ENCODE measurements at places on chromosomes 6 and 20.

DNA sequence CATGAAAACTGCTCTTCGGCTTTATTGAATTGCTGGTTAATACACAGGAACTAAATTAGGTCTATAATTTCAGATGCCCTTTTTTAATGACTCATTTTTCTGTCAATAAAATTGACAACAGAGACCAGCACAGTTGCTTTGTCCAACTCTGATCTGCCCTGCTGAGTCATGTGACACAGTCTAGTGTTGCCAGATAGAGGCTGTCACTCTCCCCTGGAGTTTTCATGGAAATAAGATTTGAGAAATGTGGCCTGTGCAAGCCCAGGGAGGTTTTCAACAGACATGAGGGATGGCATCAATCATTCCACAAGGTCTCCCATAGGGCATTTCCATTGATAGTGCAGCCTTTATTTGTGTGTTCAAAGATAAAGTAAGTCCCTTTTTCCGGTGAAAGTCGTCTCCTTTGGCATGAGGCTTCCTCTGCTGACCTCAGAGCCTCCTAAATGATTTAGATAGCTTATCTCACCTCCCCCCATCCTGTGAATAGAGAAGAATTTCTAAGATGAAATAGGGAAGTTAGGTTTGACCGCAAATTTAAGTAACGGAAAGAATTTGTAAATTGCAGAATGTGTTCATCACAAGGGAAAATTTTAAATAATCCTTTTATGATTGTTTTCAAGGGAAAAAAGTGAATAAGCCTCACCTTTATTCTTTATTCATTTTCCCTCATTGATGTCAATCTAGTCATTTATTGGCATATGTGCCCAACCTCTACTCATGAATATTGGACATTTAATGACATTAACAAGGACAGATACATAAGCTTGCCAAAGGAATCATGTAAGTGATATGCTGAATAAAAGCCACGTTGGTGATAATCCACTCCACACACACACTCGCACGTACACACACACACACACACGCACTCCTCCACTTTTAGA is 277.7 kb downstream of the ADGB start:
- H3K27me3 ChIP-seq = no peaks in the 10 kb centered on the region
- no peak overlapping the region for H3K27ac ChIP-seq
- no peak overlapping the region for H3K4me3 ChIP-seq
- no peaks in the 10 kb centered on the region for H3K36me3 ChIP-seq

- H3K27me3 ChIP-seq = peaks cover 5% of the 10 kb centered on the region
- H3K27ac ChIP-seq = no peak overlapping the region
- H3K4me1 ChIP-seq = no peaks in the 10 kb centered on the region
- no peaks in the 10 kb centered on the region for H3K36me3 ChIP-seq
- H3K4me3 ChIP-seq = no peak overlapping the region
- no peak for DNase-seq
Measured at GRCh38 chr20:43252761-43253160, 63.1 kb upstream of the PTPRT start.

DNA sequence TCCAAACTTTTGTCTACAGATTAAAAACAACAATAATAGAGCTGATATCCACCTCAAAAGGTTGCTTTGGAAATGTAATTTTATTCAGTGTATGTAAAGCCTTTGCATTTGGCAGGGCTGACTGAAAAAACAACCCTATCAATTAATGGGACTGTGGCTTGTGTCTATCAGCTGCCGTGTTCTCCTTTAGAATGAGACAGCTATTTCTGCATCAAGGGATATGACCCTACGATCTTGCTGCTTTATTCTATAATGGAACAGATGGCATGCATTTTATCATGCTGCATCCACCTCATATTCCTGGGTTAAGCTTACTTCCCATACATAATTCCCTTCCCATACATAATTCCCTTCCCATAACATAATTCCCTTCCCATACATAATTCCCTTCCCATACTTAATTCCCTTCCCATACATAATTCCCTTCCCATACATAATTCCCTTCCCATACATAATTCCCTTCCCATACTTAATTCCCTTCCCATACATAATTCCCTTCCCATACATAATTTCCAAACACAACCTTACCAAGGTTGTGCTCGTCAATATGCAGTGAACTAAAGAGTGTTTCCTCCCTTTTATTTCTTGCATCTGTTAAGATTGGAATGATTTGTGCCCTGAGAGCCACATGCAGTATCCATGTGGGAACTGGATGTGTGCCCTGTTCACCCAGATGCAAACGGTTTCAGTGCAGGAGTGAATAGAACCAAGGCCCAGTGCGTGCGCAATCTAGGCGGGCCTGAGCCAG is 26.8 kb downstream of the SERPINB6 start:
- H3K27ac ChIP-seq = peak overlapping the region; percentile 68
- no peaks in the 10 kb centered on the region for H3K27me3 ChIP-seq
- DNase-seq = no peak
- no peak overlapping the region for H3K4me3 ChIP-seq
- H3K36me3 ChIP-seq = peaks cover 17% of the 10 kb centered on the region
- peaks cover 74% of the 10 kb centered on the region for H3K4me1 ChIP-seq

- H3K4me3 ChIP-seq = no peak overlapping the region
- no peaks in the 10 kb centered on the region for H3K27me3 ChIP-seq
- no peak overlapping the region for H3K27ac ChIP-seq
- H3K36me3 ChIP-seq = no peaks in the 10 kb centered on the region
- H3K4me1 ChIP-seq = no peaks in the 10 kb centered on the region
Measured at GRCh38 chr6:22457996-22458395, 111.4 kb upstream of the HDGFL1 start.

- no peak overlapping the region for H3K27ac ChIP-seq
- no peak for DNase-seq
- H3K36me3 ChIP-seq = no peaks in the 10 kb centered on the region
- H3K4me3 ChIP-seq = no peak overlapping the region
- peaks cover 5% of the 10 kb centered on the region for H3K4me1 ChIP-seq
Measured at GRCh38 chr6:143110572-143110971, 49.9 kb downstream of the AIG1 start.
